ENCODE measurements at places on chromosomes 5 and 9. TPM values are rescaled to one million over a fixed set of nuclear protein-coding genes. Genes with fewer than 3 reads are reported as not detected.

IFNA13 gene
- total RNA-seq = not detected

OBP2B gene
- total RNA-seq = not detected

CSNK1A1 gene
- total RNA-seq = 386 TPM

HSPB3 gene
- 6.1 TPM for total RNA-seq

PIGO gene
- 13.5 TPM for total RNA-seq

ARSI gene
- total RNA-seq = 13.8 TPM

RGP1 gene
- 17.7 TPM for total RNA-seq

LCN2 gene
- total RNA-seq = not detected

FAM78A gene
- total RNA-seq = 0.43 TPM

PCDHGA1 gene
- total RNA-seq = 0.86 TPM

NAIF1 gene
- 10.8 TPM for total RNA-seq

ITGA2 gene
- total RNA-seq = 35.0 TPM

SH3TC2 gene
- total RNA-seq = 13.4 TPM

CSF1R gene
- under 0.01 TPM for total RNA-seq

Measured in fibroblast of villous mesenchyme (primary cell).